ENCODE measurements at places on chromosomes 3 and 15.

DNA sequence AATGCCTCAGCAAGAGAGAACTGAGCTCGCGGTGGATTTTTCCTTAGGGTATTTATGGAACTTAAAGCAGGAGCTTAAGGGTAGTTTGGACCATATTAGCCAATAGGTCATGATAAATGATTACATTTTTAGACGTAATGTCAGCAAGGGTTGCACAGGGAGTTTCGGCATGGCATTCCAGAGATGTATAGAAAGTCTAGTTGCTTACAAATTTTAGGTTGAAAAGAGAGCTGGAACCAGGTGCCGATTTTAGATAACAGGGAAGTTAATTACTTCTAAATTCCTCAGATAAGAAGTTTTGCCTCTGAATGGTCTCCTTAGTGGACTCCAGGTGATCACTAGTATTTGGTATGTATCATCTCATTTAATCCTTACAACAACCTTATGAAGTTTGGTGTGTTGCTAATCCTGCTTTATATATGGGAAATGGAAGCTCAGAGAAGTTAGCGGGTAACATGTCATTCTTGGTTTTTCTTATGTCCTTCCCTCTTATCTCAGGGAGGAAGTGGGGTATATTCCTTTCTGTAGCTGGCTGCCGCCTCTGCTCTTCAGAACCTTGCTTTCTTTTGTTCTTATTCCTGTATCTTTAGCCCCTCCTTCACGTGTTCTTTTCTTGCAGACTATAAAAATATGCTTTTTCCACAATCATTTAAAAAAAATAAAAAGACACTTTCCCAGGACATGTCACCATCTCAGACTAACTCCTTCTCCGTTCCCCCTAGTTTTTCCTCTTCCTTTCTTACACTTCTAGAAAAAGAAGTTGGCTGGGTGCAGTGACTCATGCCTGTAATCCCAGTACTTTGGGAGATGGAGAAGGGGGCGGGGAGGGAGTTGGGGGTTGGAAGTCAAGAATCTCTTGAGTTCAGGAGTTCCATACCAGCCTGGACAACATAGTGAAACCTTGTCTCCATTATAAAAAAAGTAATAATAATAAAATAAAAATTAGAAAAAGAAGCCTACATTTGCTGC lies 25.7 kb downstream of the IQGAP1 start:
- no peak overlapping the region for H3K27ac ChIP-seq
- no peaks in the 10 kb centered on the region for H3K36me3 ChIP-seq
- DNase-seq, result no peak

GRCh38 chr3:159237226-159237625 lies 435.4 kb downstream of the MFSD1 start:
- DNase-seq, result no peak
- H3K27ac ChIP-seq, result no peak overlapping the region
- no peaks in the 10 kb centered on the region for H3K4me1 ChIP-seq
- H3K4me3 ChIP-seq, result no peak overlapping the region

- peaks cover 10% of the 10 kb centered on the region for H3K4me1 ChIP-seq
- H3K27me3 ChIP-seq, result no peaks in the 10 kb centered on the region
- H3K27ac ChIP-seq, result no peak overlapping the region
- no peak overlapping the region for H3K4me3 ChIP-seq
- DNase-seq, result no peak
These were observed 1.5 kb downstream of the FAH start for GRCh38 chr15:80154336-80154735.

GRCh38 chr3:146747928-146748327 lies 142.8 kb upstream of the PLSCR5 start:
- DNase-seq, result no peak
- no peak overlapping the region for H3K27ac ChIP-seq
- no peak overlapping the region for H3K4me3 ChIP-seq
- no peaks in the 10 kb centered on the region for H3K4me1 ChIP-seq
- no peaks in the 10 kb centered on the region for H3K36me3 ChIP-seq
- no peaks in the 10 kb centered on the region for H3K27me3 ChIP-seq

GRCh38 chr3:135706758-135707375 lies 258.7 kb upstream of the PPP2R3A start:
- no peak for DNase-seq
- H3K27ac ChIP-seq, result no peak overlapping the region
- no peak overlapping the region for H3K4me3 ChIP-seq
- no peaks in the 10 kb centered on the region for H3K27me3 ChIP-seq
- H3K4me1 ChIP-seq, result no peaks in the 10 kb centered on the region

DNA sequence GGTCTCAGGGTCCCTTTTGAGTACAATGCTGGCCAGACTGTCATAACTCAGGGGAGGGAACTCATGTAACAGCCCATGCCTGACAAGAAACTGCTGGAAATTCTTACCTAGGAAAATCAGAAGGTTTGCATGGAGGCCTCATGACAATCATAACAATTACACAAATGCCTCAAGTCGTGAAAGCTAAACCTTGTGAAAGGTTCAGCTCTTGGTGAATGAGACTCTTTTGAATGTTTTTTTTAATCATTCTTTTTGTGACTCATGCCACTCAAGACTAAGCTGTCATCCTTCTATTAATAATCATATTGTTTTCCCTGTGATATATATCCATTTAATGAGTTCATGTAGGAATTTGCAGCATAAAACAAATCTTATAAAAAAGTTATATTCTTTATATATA lies 61.4 kb upstream of the LEKR1 start:
- H3K27ac ChIP-seq, result no peak overlapping the region
- H3K27me3 ChIP-seq, result no peaks in the 10 kb centered on the region

GRCh38 chr3:196949285-196949619 lies 6.9 kb upstream of the NCBP2 start:
- no peaks in the 10 kb centered on the region for H3K36me3 ChIP-seq
- no peak for DNase-seq
- no peak overlapping the region for H3K27ac ChIP-seq
- no peak overlapping the region for H3K4me3 ChIP-seq
- no peaks in the 10 kb centered on the region for H3K27me3 ChIP-seq

DNA sequence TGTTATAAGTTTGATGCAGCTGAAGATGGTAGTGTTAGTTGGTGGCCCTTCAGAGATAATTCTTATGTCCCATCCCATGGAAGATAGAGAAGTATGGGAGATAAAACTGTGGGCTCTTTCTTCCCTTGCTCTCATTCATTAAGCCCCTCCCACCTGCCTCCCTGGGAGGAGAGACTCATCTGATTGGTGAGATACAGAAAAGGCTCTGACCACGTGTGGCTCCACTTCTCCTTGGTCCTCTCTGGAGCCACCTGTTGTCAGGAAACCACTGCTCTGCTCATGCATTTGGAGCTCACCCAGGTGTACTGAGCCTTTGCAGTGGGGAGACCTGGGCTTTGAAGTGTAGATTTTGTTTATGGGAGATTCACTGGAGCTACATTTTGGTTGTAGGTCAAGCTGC lies 293.2 kb upstream of the RASGRP1 start:
- no peaks in the 10 kb centered on the region for H3K4me1 ChIP-seq
- H3K36me3 ChIP-seq, result no peaks in the 10 kb centered on the region
- H3K27me3 ChIP-seq, result no peaks in the 10 kb centered on the region

GRCh38 chr15:47429376-47429775 lies 287.9 kb upstream of the SEMA6D start:
- no peaks in the 10 kb centered on the region for H3K4me1 ChIP-seq
- no peaks in the 10 kb centered on the region for H3K27me3 ChIP-seq
- DNase-seq, result no peak
- H3K27ac ChIP-seq, result no peak overlapping the region
- H3K36me3 ChIP-seq, result no peaks in the 10 kb centered on the region

DNA sequence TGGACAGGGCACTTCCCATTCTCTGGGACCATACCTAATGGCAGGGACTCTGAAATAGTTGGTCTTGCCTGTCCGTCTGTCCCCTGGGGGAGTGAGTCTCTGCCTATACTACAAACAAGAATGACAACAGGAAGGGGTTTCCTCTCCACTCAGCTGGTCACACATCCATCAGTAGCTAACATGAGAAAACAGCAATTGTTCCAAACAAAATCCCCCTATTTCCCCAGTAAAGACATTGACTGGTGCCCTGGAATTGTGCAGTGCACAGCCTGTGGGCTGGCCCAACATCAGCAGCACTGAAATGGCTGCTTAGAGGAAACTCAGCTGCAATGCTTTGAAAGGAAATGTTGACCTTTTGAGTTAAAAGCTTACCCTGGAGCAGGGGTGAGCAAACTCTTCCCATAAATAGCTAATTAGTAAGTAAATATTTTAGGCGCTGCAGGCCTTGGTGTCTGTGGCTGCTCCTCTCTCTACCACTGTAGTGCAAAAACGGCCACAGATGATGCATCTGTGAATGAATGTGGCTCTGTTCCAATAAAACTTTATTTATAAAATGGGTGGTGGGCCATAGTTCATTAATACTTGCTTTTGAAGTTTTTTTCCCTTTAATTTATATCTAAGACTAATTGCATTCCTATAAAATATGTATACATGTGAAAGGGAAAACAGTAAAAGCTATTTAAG lies 174.3 kb downstream of the KLF13 start:
- no peaks in the 10 kb centered on the region for H3K4me1 ChIP-seq
- H3K27ac ChIP-seq, result no peak overlapping the region
- H3K36me3 ChIP-seq, result no peaks in the 10 kb centered on the region

- no peak overlapping the region for H3K4me3 ChIP-seq
- H3K27ac ChIP-seq, result no peak overlapping the region
- no peaks in the 10 kb centered on the region for H3K4me1 ChIP-seq
- no peaks in the 10 kb centered on the region for H3K27me3 ChIP-seq
- no peak for DNase-seq
These were observed 11.4 kb upstream of the CSPG4 start for GRCh38 chr15:75723847-75724660.

GRCh38 chr15:67186688-67187087 lies 67.8 kb downstream of the AAGAB start:
- peaks cover 28% of the 10 kb centered on the region for H3K36me3 ChIP-seq
- no peak for DNase-seq
- H3K4me3 ChIP-seq, result no peak overlapping the region
- no peaks in the 10 kb centered on the region for H3K4me1 ChIP-seq

DNA sequence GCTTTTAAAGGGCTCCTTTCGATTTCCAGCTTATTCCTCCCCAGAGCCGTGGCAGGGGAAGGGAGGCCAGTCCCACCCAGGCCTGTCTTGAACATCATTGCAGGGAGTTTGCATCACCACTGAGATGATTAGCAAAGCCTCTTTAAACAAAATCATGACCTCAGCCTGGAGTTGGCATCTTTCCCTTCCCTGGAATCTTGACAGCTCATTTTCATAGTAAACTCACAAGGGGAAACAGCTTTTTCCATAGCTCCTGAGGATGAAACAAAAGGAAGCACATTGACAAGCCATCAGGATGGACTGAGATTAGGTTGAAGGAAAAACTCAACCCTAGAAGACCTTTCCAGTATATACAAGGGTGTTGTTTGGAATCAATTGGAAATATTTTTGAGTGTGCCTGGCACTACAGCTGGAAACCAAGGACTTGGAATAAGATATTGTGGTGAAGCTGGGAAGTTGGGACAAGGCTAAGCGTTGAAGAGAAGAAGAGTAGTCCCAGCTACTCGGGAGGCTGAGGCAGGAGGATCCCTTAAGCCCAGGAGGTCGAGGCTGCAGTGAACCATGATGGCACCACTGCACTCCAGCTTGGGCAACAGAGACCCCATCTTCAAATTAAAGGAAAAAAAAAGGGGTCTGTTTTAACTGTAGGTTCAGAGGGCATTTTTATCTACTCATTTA lies 3.1 kb upstream of the LARP6 start:
- no peak overlapping the region for H3K4me3 ChIP-seq
- no peaks in the 10 kb centered on the region for H3K36me3 ChIP-seq
- no peak overlapping the region for H3K27ac ChIP-seq
- H3K4me1 ChIP-seq, result no peaks in the 10 kb centered on the region

DNA sequence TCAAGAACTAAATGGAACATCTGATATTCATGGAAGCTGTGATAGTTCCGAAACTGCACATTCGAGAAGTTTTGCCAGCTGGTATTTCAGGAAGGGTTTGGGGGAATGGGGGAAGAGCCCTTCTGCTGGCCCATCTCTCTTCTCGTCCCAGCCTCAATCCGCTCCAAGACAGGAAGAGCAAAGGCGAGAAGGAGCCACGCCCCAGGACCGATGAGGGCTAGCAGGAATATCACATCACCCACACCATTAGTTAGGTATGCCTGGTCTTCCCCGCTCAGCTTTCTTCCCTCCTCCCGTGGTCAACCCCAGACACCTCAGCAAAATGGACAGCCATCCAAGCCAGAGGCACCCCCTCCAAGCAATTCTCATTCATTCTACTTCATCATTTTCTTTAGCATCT lies 14.9 kb upstream of the PCSK6 start:
- no peak for DNase-seq
- no peak overlapping the region for H3K27ac ChIP-seq
- H3K4me3 ChIP-seq, result no peak overlapping the region
- no peaks in the 10 kb centered on the region for H3K36me3 ChIP-seq
- H3K27me3 ChIP-seq, result no peaks in the 10 kb centered on the region

GRCh38 chr3:152100491-152101132 lies 168.1 kb upstream of the MBNL1 start:
- H3K4me3 ChIP-seq, result no peak overlapping the region
- no peaks in the 10 kb centered on the region for H3K36me3 ChIP-seq
- H3K27me3 ChIP-seq, result no peaks in the 10 kb centered on the region
- no peaks in the 10 kb centered on the region for H3K4me1 ChIP-seq

GRCh38 chr15:28979208-28979841 lies 93.6 kb downstream of the APBA2 start:
- no peak for DNase-seq
- H3K27ac ChIP-seq, result no peak overlapping the region
- H3K27me3 ChIP-seq, result no peaks in the 10 kb centered on the region
- H3K4me1 ChIP-seq, result peaks cover 10% of the 10 kb centered on the region
- H3K4me3 ChIP-seq, result no peak overlapping the region

GRCh38 chr3:160773722-160774121 lies 17.7 kb downstream of the PPM1L start:
- H3K36me3 ChIP-seq, result no peaks in the 10 kb centered on the region
- no peak overlapping the region for H3K27ac ChIP-seq
- H3K4me3 ChIP-seq, result no peak overlapping the region
- H3K4me1 ChIP-seq, result no peaks in the 10 kb centered on the region
- no peaks in the 10 kb centered on the region for H3K27me3 ChIP-seq

DNA sequence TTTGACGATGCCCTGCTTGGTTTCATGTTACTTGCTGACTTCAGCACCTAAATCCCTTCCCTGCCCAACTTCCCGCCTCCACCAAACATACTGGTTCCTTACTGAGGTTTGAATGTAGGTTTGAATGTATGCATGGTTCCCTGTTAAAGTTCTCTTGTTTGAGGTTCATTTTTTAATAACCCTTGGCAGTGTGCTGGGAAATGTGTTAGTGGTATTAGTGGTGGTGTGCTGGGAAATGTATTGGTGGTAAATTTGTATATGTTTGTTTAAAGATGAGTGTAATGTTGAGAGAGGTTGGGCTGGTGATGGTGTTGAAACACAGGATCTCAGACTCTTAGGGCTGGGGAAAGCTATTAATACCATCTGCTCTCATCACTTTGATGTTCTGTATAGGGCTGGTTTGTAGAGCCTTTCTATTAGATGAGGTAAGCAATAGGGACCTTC lies 392.7 kb downstream of the PTPRG start:
- no peaks in the 10 kb centered on the region for H3K36me3 ChIP-seq
- no peak for DNase-seq
- H3K4me3 ChIP-seq, result no peak overlapping the region

Data from CD8-positive, alpha-beta memory T cell (primary cell).